ENCODE measurements at places on chromosomes 12 and 14.

- no peak for DNase-seq
These were observed 160.9 kb downstream of the EPS8 start for GRCh38 chr12:15627995-15628945.

DNA sequence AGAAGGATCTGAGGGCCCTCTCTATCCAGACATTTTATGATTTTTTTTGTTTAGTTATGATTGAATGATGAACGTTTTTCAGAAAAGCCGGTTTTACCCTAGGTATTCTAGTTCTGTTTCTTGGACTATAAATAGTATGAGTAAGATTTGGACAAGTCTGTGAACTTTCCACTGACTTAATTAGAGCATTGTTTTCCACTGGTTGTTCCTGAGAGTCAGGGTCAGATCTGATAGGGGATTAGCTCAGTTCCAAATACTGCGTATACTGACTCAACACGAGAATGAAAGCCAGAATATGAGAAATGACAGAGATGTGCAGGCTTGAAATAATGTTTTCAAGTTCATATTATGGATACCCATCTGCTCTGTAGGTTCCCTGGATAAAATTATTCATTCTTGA lies 361.6 kb downstream of the AEBP2 start:
- no peak for DNase-seq

DNA sequence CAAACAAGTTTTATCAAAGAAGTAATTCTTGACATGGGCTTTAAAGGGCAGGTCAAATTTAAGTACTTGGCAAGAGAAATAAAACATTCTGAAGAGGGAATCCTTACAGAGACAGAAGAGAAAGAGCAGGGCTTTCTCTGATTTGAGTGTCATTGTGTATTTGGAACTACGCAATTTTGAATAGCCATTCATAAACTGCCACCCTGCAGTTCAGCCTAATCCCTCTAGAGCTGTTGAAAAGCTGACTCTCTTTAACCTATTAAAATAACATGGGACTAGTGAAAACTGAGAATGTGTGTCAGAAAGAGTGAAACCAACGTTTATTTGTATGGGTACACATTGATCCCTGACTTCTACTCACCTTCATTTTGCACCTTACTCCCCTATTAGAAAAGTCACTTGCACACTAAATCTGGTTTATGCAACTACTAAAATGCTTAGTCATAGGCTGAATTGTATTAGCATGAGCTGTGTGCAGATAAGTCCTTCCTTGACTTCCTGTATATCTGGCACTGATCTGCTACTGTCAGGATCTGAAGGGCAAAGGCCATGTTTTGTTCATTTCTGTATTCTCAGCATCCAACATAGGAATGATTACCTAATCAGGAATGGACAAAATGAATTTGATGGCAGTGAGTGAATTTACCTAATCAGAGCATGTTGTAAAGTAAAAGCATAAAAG lies 458.9 kb downstream of the NOVA1 start:
- DNase-seq, result no peak

GRCh38 chr12:123591702-123592481 lies 7.5 kb downstream of the TMED2 start:
- DNase-seq, result no peak

DNA sequence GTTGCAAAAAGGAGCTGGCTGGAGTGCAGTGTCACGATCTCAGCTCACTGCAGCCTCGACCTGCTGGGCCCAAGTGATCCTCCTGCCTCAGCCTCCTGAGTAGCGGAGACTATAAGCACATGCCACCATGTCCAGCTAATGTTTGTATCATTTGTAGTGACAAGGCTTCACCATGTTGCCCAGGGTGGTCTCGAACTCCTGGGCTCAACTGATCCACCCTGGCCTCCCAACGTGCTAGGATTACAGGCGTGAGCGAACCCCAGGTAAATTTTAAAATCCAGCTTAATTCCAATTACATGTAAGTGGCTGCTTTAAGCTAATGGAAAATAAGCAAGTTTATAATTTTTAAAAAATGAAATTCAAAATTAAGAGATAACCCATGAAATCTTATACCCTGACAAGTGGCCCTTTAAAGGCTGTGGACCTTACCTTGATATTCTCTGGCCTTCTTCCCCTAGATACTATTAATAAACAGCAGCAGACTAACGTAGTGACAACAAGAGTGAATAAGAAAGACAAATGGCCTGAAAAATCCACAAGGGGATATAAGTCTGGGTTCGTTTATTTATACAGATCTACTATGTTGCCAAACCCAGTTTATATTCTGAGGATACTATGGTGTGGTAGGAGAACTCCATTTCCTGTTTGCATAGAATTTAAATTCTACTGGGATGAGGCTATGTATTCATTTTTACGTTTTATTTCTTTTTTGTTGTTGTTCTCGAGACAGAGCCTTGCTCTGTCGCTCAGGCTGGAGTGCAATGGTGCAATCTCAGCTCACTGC lies 25.6 kb upstream of the SLC2A3 start:
- DNase-seq, result no peak

DNA sequence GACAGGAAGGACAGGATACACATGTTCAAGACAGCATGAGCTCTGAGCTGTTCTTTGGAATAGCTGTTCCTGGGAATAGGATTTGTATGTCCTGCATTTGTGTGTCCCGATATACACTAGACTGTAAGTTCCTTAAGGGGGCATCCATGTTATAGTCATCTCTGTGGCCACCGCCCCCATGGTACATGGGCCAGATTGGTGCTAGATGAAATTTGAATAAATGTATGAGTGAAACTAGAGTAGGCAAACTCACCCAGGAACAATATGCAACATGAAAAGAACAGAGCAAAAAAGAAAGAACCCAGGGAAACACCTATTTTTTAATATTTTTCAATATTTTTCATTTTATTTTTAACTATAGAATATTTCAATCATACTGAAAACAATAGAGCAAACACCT lies 25.1 kb upstream of the KRT77 start:
- DNase-seq, result no peak

GRCh38 chr12:69008520-69008919 lies 75.5 kb upstream of the CPM start:
- DNase-seq, result no peak

DNA sequence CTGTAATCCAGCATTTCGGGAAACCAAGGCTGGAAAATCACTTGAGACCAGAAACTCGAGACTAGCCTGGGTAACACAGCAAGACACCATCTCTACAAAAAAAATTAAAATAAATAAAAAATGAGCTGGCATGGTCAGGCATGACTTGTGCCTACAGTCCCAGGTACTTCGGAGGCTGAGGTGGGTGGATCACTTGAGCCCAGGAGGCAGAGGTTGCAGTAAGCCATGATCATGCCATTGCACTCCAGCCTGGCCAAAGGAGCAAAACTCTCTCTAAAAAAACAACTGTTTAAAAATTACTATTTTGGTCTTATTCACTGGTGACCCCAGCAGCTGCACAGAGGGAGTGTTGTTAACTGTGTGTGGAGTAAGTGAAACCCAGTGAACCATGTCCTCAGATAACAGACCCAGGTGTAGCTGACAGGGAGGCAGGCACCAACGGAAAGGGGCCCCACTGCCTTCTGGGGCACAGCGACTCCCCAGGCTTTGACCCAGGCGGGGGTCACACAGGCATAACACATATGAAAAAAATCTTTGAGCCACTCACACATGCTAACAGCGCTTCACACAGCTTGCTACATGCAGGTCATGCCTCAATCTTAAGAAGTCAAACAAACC lies 12.1 kb downstream of the DDX54 start:
- DNase-seq, result no peak

- no peak for DNase-seq
These were observed 343.9 kb downstream of the LRFN5 start for GRCh38 chr14:41950428-41951151.

- DNase-seq, result no peak
These were observed 13.3 kb downstream of the BEST3 start for GRCh38 chr12:69685810-69686209.

DNA sequence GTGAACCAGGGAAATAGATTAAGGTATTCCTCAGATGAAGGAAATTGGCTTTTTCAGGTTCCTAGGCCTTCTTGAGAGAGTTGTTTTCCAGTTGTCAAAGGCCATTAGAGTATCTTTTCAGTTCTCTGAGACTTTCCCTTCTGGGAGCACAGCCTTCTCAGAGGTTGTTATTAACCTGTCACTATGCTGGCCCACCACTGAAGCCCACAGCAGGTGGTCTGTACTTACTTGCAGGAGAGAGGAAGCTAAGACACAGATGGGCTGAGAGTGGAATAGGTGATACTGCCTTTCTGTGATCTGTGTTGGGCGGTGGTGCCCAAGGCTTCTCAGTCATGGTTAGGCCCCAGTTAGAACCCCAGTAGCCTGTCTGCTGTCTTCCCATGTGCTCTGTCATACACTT lies 22.8 kb upstream of the GALNT16 start:
- DNase-seq, result no peak

GRCh38 chr12:122349078-122349477 lies 73.4 kb downstream of the CLIP1 start:
- no peak for DNase-seq

DNA sequence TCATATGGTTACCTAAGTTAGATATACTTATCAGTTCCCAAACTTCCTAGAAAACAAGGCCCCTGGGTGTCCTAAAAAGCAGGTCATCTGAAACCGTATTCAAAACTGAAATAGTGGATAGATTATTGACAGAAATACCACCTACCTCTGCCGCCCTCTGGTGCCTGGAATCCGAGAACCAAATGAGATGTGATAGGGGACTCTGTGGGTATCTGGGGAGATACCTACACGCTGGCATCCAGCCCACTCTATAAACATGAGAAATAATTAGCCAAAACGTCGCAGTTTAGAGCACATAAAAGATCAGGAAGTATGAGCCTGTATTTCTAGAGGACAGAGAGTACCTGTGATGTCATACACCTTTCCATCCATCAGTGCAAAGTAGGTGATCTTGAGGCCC lies 4.4 kb downstream of the ORMDL2 start:
- no peak for DNase-seq

- DNase-seq, result no peak
These were observed 5.9 kb downstream of the GPR84 start for GRCh38 chr12:54358191-54358944.

- no peak for DNase-seq
These were observed 886.0 kb upstream of the FBXO33 start for GRCh38 chr14:40318211-40318719.

GRCh38 chr12:78209846-78210505 lies 379.3 kb downstream of the NAV3 start:
- DNase-seq, result no peak

DNA sequence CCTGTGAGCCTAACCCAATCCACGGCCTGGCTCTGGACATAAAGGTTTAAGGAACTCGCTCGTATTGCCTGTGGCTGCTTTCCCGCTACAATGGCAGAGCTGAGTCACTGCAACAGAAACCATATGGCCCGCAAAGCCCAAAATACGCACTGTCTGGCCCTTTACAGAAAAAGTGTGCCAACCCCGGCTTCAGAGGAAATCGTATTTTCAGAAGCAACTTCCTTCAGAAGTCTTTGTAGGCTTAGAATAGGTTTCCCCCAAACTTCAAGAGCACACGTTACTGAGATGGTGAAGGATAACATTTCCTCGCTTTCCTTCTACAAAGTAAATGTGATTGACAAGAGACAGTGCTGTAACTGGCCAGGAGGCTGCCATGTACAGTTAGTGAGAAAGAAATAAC lies 34.8 kb upstream of the TESC start:
- DNase-seq, result no peak

GRCh38 chr14:22106700-22107697 lies 433.4 kb upstream of the OR4E1 start:
- DNase-seq, result no peak

GRCh38 chr12:86186449-86186848 lies 69.7 kb downstream of the MGAT4C start:
- no peak for DNase-seq

DNA sequence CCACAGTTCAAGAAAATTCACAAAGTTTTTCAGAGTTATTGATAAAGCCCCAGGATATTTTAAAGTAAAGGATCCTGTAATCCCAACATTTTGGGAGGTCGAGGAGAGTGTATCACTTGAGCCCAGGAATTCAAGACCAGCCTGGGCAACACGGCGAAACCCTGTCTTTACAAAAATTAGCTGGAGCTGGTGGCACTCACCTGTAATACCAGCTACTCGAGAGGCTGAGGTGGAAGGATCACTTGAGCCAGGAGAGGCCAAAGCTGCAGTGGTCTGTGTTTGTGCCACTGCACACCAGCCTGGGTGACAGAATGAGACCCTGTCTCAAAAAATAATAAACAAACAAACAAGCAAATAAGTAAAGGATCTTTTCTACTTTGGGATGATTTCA lies 39.5 kb upstream of the LRRK2 start:
- no peak for DNase-seq

DNA sequence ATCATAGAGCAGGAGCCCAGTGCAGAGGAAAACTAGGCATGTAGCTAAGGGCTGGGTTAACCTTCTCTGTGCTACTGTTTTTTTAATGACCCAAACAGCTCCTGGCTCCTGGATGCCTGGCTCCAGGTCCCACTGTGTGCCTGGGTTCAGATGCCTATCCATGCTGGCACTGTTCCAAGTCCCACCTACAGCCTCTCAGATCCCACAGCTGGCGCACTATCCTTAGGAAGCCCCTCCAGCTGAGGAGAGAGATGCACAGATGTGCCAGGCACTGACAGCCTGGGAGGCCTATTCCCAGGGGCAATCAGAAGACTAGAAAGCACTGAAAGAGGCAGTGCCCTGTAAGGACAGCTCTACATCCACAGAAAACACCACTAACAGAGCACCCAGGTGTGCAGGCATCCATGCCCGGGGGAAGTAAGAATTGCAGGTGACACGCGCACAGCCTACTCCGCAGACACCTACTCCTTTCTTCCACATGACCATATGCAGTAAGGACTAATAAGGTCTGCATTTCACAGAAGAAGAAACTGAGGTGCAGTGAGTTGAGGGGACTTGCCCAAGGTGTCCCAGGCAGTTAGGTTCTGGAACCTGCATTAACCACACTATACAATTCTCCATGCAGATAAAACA lies 51.2 kb downstream of the PITPNM2 start:
- no peak for DNase-seq

GRCh38 chr12:124556896-124557501 lies 10.4 kb downstream of the NCOR2 start:
- no peak for DNase-seq

DNA sequence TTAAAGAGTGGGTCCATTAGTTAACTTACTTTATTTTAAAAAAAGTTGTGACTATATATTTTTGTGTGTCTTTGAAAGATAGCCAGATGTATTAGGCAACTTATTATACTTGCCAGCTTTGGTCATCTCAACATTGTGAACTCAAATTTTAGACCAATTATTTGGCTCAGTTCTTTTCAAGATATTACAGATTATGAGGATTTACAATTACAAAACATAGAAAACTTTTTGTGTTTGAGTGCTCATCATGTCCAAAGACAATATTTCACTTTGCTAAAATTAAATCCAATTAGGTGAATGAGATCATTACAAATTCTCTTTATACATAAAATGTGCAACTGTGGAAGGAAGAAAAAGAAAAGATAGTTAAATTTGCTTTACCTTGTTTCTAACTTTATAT lies 18.3 kb upstream of the PDE3A start:
- DNase-seq, result no peak
